Dermis blood vessel endothelial cell (primary cell): ENCODE measurements at places on chromosomes 1 and 21. TPM values are rescaled to one million over a fixed set of nuclear protein-coding genes. Genes with fewer than 3 reads are reported as not detected.

- no peak for DNase-seq
These were observed 25.4 kb upstream of the SDHB start for GRCh38 chr1:17078991-17079868.

GRCh38 chr1:64948905-64949833 is 17.2 kb downstream of the JAK1 start:
- DNase-seq = peak; percentile 65

- DNase-seq = no peak
These were observed 107.8 kb downstream of the NFIA start for GRCh38 chr1:61190153-61190552.

DNA sequence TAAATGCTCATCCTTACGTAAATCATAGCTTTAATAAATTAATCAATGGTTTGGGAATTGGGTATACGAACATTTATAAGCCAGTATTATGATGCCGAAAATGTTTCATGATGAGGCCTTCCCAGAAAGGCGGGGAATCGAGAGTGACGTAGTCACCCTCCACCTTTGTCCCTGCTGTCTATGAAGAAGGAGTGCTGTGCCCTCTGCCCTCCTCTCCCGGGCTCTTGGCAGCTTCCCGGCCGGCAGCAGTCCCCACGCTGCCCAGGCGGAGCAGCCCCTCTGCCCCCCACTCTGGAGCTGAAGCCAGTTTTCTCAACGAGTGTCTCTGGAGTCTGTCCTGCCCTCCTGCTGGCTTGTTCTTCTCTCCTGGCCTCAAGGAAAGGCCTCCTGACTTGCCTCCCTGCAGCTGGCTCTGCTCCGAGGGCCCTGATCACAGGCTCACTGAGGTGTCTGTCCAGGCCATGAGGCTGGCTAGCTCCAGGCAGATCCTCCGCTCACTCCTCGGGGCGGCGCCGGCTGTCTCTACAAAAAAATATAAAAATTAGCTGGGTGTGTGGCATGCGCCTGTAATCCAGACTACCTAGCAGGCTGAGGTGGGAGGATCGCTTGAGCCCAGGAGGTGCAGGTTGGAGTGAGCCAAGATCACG is 150.7 kb upstream of the COL6A1 start:
- no peak for DNase-seq

DNA sequence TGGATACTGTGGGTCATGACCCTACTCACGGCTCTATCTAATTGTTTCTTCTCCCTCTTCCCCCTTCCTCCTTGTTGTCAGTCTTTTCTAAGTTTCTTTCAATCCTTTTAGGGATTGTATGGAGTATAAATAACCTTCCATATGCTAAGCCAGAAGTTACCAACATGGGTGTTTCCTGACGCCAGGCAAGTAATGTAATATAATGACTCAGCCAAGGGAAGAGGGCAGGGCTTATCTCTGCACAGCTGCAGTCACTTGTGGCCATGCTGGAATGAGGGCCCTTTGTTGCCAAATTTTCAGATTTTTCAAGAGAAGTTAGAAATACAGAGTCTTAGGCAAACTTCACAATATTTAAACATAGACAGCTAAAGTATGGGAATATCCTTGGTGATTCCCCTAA is 194.6 kb downstream of the ST6GALNAC3 start:
- peak; percentile 88 for DNase-seq

The SYNJ1 gene
- 11.4 and 23.5 TPM in 2 replicates for total RNA-seq

The LCE1C gene
- total RNA-seq = not detected in 2 replicates

The AGBL4 gene
- not detected in 2 replicates for total RNA-seq

DNA sequence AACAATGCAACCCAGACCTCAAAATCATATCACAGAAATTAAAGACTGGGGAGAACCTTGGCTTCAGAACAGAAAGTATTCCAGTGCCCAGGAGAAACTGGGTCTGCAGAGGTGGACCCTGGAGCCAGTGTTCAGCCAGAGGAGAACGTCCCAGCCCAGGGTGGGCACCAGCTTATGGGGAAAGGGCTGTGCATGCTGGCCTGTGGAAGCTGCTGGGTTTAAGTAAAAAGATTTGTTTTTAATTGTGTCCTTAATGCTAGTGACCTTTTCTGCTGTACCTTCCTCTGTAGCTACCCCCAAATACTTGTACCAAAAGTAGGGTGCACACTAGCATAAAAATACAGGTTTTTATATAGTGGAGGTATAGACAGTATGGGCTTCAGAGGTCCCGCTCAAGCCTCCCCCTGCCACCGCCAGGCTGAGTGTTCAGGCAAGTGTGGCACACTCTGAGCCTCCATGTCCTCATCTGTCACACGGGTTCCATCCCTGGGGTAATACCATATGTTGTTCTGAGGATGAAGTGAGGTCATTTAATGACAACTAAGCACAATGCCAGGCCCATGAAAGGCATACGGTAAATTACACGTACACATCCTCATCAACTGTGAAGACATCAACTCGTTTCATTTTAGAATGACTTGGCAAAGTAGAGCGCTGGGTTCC is 47.0 kb downstream of the SLC37A1 start:
- DNase-seq = no peak

- DNase-seq = peak; percentile 76
These were observed 109.6 kb downstream of the PLPP3 start for GRCh38 chr1:56469640-56470371.

DNA sequence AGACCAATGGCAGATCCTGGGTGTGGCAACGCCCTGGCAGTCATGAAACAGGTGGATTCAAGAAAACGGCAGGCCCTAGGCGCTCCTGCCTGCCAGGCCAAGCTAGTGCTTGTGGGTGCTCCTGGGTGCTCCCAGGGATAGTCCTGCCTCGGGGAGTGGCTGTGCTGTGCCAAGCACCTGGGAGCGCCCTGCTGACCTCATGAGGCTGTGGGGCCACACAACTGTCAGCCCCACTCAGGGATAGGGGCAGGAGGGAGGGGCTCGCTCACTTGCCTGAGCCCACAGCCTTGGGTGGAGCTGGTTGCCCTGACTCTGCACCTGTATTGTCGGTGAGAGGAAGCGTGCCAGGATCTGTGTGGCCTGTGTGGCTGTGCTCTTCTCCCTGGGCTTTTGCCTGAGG is 9.4 kb downstream of the SNAP47 start:
- DNase-seq = no peak

GRCh38 chr21:35628316-35628715 is 432.0 kb downstream of the SETD4 start:
- no peak for DNase-seq

GRCh38 chr1:67969446-67969845 is 81.0 kb downstream of the DIRAS3 start:
- DNase-seq = no peak

The FAAP20 gene
- total RNA-seq = 16.0 and 21.8 TPM in 2 replicates

The MCOLN3 gene
- total RNA-seq = not detected in 2 replicates

The LRRC38 gene
- total RNA-seq = 0.09 and 0.17 TPM in 2 replicates

DNA sequence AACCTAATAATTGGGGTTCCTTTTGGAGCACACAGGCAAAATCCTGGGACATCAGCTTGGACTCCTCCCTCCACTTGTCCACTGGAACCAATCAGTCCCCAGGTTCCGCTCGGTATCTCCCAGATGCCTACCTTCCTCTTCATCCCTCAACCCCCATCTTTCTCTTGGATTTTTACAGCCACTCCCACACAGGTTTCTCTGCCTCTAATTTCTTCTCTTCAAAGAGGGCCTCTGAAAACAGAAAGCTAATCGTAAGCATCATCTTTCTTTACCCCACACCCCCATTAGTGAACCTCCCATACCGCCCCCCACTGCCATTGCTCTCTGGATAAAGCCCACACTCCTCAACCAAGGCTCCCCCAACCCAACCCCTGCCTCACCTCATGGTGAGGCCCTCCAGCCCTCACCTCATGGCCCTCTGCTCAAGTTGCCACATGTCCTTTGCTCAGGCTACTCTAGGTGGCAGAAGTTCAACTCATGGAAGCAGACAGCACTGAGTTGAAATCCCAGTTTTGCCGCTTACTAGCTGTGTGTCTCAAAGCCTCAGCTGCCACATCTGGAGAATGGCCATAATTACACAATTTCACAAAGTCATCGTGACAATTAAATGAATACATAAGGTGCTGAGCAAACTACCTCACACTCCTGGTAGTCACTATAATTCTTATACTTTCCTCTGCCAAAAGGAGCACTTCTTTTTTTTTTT is 18.1 kb upstream of the WASF2 start:
- no peak for DNase-seq

DNA sequence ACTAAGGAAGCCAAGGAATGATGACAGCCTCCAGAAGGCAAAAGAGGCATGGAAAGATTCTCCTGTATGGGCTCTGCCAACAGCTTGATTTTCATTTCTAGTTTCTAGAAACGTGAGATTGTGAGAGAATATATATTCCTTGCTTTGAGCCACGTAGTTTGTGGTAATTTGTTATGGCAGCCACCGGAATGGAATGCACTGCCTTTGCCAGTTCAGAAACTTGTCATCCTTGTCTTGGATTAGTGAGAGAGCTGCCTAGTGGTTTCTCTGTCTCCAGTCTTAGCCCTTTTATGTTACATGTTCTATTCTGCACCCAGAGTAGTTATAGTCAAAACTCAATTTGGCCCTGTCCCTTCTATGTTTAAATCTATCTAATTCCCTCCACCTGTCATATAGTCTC is 216.0 kb upstream of the PTGFR start:
- no peak for DNase-seq

The SPRR2G gene
- not detected in 2 replicates for total RNA-seq

The AMY1B gene
- not detected in 2 replicates for total RNA-seq

- DNase-seq = peak; percentile 69
These were observed 83.6 kb downstream of the LRRC8D start for GRCh38 chr1:89904219-89904980.

GRCh38 chr1:182841368-182841988 is 2.3 kb downstream of the DHX9 start:
- peak; percentile 39 for DNase-seq

GRCh38 chr1:72623299-72623708 is 341.0 kb upstream of the NEGR1 start:
- DNase-seq = peak; percentile 41

The ZNF684 gene
- 3.3 and 4.4 TPM in 2 replicates for total RNA-seq

DNA sequence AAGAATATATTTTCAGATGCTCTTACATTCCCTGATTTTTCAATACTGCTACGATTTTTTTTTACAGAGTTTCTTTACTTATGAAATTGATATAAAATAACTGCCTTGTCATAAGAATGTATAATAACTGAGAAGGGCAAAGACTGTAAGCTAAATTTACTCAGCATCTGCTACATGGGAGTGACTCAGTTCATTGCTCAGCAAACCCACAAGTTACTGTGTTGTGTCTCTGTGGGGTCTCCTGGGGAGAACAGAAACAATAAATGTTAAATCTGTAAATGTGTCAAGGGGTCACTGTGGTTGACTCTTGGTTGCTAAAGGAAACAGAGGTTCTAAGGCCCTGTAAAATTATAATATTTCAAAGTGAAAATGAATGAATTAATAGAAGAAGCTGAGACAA is 210.3 kb upstream of the CACYBP start:
- no peak for DNase-seq

- DNase-seq = no peak
These were observed 19.6 kb upstream of the C1orf159 start for GRCh38 chr1:1135339-1136136.

DNA sequence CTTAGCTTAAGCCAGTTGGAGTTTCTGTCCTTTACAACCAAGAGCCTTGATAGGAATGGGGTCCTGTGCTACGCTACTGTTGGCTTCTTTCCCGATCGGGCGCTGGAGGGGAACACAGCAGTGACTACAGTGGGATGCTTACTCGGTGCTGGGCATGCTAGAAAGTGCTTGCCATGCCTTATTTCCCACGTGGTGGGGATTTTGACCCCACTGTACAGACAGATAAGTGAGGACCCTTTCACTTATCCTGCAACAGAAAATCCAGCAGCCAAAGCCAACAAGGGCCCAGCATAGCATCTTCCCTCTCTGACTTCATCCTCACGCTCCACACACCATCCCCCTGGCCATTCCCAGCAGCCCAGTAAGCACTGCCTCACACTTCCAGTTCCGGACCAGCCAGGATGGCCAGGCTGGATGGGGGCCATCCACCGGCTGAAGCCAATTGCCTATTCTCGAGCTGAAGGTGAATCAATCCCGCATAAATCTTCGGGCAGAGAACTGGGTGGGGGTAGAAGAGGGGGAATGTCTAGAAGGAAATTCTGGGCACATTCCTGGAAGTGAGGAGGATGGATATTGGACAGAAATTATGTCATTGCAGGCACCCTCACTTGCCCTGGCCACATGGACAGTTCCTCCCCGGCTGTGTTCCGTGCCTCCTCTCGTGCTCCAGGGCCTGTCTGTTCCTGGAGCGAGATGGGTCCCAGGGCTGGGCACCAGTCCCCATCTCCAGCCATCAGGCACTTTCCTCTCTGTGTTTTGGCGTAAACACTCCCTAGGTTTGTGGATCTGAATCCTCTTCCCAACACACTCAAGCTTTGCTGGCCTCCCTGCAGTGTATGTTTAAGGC is 2.0 kb upstream of the ABCG1 start:
- no peak for DNase-seq

- peak; percentile 7 for DNase-seq
These were observed 29.2 kb downstream of the CEP104 start for GRCh38 chr1:3827813-3828307.

DNA sequence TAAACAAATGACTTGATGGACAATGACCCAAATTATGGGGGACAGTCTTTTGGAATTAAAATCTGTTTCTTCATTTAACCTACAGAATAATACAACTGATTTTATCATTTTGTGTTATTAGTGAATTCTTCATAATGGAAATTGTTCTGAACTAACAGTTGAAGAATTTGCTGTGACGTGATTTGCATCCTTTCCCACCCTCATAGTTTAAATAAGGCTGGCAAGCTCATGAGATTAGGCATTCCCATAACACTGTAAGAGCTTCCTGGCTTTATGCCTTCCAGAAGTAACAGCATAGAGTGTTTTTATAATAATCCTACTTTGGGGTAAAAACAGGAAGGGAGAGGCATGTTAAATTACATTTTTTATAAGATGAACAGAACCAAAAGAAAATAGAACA is 95.7 kb downstream of the ATP6V1G3 start:
- DNase-seq = peak; percentile 94

- peak; percentile 30 for DNase-seq
These were observed 248.2 kb upstream of the SGIP1 start for GRCh38 chr1:66285618-66286270.

The SLC45A1 gene
- 1.7 TPM in 2 replicates for total RNA-seq

GRCh38 chr1:27044613-27045151 is 32.0 kb upstream of the TENT5B start:
- DNase-seq = peak; percentile 87

DNA sequence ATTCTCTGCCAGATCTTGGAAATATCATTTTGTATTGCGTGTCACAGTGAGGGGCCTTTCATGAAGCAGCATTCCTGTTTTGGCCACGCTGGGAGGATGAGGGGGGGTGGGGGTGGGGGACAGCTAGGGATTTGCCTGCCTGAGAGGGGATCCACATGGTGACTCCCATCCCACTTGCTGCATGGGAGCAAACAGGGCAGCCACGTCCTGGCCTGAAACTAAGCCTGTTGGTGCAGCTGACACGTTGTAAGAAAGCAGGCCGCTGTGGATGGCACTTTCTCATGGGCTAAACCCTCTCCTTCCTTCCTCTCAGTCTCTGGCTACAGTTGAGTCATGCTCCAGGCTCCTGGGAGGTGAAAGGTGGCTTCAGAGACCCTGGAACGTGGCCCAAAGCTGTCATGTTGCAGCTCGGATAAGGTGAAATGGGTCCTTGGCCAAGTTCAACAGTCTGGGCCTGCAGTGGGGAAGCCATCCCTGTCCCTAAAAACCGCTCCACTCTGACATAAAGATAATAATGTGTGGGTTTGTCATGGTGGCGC is 346.7 kb upstream of the VAMP3 start:
- DNase-seq = peak; percentile 38
